ENCODE measurements at places on chromosomes 5 and 9. TPM values are rescaled to one million over a fixed set of nuclear protein-coding genes. Genes with fewer than 3 reads are reported as not detected.

DNA sequence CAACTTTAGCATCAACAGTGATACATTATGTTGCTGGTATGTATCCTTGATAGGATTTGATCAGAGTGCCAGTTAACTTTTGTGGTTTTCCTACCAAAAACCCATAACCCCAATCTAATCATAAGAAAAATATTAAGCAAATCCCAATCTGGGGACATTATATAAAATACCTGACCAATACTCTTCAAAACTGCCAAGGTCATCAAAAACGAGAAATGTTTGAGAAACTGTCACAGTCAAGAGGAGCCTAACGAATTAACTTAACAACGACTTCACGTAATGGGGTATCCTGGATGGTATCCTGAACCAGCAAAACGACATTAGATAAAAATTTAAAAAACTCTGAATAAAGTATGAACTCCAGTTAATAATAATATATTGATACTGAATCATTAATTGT, 51.7 kb upstream of the SRFBP1 start:
- no peak overlapping the region for H3K4me3 ChIP-seq
- H3K4me1 ChIP-seq = no peaks in the 10 kb centered on the region
- H3K27me3 ChIP-seq = no peaks in the 10 kb centered on the region
- no peak overlapping the region for H3K27ac ChIP-seq
- DNase-seq = no peak

- H3K4me3 ChIP-seq = no peak overlapping the region
- H3K36me3 ChIP-seq = peaks cover 12% of the 10 kb centered on the region
- no peak for DNase-seq
- H3K27me3 ChIP-seq = no peaks in the 10 kb centered on the region
Observed at GRCh38 chr9:129150672-129151211, 27.3 kb downstream of the IER5L start.

GRCh38 chr5:175202463-175203068, 241.4 kb downstream of the DRD1 start:
- no peak overlapping the region for H3K27ac ChIP-seq
- H3K4me3 ChIP-seq = no peak overlapping the region
- peak; percentile 63 for DNase-seq
- H3K4me1 ChIP-seq = peaks cover 32% of the 10 kb centered on the region
- no peaks in the 10 kb centered on the region for H3K27me3 ChIP-seq

DNA sequence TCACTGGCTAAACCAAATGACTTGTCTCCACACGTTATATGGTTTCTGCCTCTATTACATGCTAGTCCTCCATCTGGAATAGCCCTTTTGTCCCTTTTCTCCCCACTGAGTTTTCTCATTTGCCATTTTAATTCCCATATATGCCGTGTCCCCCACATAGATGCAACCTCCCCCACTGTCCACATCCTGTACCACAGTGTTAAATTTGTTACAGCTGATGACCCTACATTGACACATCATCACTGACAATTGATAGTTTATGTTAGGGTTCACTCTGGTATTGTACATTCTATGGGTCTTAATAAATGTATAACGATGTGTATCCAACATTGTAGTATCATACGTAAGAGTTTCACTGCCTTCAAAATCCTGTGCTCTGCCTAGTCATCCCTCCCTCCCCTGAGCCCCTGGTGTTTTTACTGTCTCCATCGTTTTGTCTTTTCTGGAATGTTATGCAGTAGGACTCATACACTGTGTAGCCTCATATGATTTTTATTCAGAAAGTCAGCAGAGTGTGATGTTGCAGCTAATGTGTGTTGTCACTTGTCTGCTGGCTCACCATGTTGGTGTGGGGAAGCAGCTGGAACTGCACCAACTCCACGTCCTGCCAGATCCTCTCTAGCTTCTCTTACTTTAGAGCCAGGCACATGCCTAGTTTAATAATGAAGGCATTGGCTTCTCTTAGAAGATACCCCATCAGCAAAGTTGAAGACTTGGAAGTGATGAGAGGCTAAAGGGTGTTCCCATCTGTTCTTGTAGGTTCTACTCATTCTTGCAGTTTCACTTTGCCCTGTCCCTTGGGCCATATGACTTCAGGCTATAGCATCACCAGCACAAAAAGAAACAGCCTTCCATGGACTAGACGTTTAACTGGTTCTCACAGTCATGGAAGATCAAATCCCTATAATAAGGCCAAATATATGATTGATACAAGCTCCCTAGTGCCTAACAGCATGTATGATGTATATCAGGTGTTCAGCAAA, 30.2 kb downstream of the LRRC70 start:
- no peak overlapping the region for H3K27ac ChIP-seq
- H3K27me3 ChIP-seq = no peaks in the 10 kb centered on the region
- H3K4me1 ChIP-seq = no peaks in the 10 kb centered on the region
- no peaks in the 10 kb centered on the region for H3K36me3 ChIP-seq

- no peaks in the 10 kb centered on the region for H3K4me1 ChIP-seq
- no peaks in the 10 kb centered on the region for H3K36me3 ChIP-seq
- no peak overlapping the region for H3K27ac ChIP-seq
- H3K27me3 ChIP-seq = no peaks in the 10 kb centered on the region
- H3K4me3 ChIP-seq = no peak overlapping the region
- DNase-seq = no peak
Observed at GRCh38 chr9:24608599-24608998, 62.9 kb upstream of the IZUMO3 start.

Gene EFNA5
- total RNA-seq = 0.22 TPM

Gene IL3
- not detected for total RNA-seq

GRCh38 chr9:91035825-91036208, 234.2 kb downstream of the SYK start:
- H3K4me1 ChIP-seq = peaks cover 38% of the 10 kb centered on the region
- H3K4me3 ChIP-seq = no peak overlapping the region
- H3K27ac ChIP-seq = no peak overlapping the region
- DNase-seq = no peak
- H3K27me3 ChIP-seq = no peaks in the 10 kb centered on the region

DNA sequence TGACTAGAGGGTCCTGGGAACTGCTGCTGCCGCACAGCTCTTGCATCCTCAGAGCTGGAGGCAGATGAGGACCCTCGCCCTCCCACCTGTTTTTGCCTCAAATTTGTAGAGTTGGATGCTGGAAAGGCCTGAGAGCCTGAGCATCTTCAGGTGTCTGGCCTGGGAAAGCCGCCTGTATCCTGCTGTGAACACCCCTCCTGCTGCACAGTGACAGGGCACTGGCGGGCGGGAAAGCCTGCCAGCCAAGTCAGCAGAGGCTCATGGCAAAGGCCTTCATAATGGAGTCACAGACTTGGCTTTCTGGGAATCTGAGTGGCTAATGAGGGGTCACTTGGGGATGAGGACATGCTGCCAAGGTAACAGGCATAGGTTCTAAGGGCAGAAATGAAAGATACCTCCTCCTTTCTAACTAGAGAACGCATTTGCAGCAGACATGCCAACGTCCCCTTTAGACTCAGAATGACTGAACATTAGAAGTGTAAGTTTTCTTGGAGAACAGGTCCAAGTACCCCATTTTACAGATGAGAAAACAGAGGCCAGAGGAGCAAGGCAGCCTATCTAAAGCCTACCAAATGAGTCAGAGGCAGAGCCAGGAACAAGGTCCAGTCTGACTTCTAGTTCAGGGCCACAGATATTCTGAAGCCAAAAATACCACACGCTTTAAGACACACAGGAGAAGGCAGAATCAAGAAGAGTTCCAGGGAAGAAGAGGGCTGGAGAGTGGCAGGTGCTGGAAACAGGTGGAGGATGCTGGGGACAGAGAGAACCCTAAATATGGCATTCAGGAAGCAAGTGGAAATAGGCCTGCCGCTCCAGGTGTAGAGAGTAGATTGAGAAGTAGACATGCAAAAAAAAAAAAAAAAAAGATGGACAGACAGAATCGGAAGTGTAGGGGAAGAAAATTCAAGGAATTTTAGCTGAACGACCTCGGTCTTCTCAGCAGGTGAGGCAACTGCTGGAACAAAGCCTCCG, 44.1 kb downstream of the EPB41L4B start:
- no peaks in the 10 kb centered on the region for H3K4me1 ChIP-seq
- H3K4me3 ChIP-seq = no peak overlapping the region
- no peak for DNase-seq
- no peaks in the 10 kb centered on the region for H3K36me3 ChIP-seq

Data from SJSA1 (cell line).